ENCODE measurements at places on chromosomes 4 and X.

DNA sequence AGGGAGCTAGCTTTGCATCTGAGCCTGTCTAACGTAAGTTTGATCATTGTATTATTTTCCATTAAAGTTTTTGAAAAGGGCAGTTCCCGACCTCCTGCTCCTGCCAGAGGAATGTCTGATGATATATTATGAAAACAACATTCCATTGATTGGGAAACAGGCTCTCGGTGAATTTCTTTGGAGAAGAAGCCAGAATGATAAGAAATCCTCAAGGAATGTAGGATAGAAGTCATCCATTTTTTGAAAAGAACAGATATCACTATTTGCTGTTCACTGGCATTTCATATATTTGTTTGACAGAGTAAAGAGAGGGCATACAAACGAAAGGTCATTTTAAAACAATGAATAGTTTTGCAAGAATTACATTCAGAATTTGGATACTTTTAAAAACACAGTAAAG lies 781.0 kb upstream of the HTR2C start:
- no peak for DNase-seq

- DNase-seq: no peak
Measured at GRCh38 chr4:25536564-25537320, 118.9 kb upstream of the SLC34A2 start.

GRCh38 chrX:1673337-1673736 lies 58.5 kb downstream of the ASMT start:
- DNase-seq: no peak

- no peak for DNase-seq
Measured at GRCh38 chrX:134883137-134883700, 107.6 kb upstream of the SMIM10 start.

DNA sequence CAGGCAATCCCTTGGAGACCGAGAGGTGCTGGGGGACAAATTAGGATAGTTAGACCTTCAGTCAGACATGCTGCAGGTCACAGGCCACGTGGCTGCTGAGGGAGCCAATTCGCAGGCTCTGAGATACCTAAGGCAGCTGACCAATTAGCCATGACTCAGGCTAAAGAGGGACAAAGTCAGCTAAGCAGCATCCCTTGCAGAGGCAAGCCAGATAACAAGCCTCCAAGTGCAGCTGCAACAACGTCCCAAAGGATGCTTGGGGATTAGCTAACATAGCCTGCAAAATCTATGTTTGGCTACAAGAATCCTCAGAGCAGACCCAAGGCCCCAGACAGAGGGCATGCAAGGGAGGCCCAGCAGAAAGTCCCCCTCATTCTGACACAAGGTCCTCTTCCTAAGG lies 93.5 kb downstream of the SEL1L3 start:
- DNase-seq: no peak

DNA sequence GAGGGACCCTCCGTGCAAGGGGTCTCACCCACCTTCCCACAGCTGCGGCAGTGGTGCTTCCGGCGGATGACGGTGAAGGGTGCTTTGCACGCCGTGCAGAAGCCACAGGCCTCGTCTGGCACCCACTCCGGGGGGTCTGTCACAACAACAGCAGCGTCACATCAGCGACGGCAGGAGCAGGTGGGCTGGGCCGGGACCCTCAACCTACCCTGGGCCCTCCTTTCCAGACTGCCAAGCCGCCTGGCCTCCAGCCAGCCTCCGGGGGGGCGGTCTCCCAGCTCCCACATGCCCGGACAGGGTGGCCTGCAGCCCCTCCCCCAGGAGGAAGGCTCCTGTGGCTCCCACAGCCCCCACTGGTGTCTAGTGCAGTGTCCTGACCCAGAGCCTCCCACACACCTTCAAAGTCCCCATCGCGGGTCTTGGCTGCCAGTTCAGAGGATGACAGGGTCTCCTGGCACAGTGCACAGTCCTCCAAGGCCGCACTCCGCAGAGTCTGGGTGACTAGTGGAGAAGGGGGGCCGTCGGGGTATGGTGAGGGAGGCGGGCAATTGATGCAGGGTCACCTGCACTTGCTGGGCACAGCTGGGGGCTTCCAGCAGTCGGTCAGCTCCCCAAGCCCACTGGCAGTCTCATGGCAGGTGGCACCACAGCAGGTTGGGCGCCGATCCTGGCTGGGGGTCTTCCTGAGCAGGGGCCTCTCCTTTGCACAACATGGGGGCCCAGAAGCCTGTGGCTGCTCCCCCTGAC lies 9.5 kb upstream of the MXD4 start:
- DNase-seq: no peak

GRCh38 chrX:100911731-100912130 lies 17.0 kb downstream of the XKRX start:
- no peak for DNase-seq

DNA sequence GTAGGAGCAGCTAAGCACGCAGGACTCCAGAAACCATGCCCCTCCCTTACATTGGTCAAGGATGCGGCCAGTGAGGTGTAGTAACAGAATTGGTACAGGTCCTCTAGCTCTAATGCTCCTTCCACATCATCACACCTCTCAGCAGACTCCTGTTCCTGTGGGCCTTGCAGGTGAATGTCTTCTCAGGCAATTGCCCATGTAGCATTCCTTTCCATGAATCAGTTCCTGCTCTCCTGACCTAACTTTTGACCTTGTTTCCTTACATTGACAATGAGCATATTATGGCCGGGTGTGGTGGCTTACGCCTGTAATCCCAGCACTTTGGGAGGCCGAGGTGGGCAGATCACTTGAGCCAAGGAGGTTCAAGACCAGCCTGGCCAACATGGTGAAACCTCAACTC lies 31.3 kb downstream of the MAP7D3 start:
- DNase-seq: no peak

DNA sequence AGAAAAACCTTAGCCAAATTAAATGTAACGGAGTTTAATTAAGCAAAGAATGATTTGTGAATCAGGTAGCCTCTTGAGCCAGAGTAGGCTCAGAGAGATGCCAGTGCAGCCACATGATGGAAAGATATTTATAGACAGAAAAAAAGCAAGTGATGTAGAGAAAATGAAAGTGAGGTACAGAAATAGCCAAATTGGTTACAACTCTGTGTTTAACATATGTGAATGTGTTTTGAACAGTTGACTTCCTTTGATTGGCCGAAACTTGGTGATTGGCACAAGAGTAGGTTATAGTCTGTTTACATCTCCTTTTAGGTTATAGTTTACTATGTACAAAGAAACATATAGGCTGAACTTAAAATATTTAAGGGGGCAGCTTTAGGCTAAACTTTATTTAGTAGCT lies 459.9 kb upstream of the BOD1L1 start:
- no peak for DNase-seq

DNA sequence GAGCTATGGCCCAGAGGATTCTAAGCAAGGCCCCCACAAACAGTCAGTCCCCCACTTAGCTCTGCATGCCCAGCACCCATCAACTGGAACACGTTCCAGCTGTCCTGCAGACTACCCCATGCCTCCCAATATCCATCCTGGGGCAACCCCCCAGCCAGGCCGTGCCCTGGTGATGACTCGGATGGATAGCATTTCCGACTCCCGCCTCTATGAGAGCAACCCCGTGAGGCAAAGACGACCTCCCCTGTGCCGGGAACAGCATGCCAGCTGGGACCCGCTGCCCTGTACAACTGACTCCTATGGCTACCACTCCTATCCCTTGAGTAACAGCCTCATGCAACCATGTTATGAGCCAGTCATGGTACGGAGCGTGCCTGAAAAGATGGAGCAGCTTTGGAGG lies 32.0 kb downstream of the LAS1L start:
- no peak for DNase-seq

DNA sequence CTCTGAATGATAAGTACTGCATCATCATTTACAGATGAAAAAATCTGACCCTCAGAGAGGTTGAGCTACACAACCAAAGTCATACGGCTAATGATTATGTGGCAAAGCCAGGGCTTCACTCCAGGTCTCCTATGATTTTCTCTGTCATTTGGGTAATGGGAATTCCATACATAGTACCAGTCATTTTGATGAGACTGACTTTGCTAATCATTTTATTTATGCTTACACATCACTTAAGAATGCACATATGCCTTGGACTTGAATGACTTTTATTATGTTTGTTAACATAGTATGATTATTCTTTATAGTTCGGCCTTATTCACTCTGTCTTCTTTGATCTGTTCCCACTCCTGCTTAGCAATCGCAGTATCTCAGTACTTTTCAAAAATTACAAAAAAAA lies 255.1 kb upstream of the GPRIN3 start:
- DNase-seq: no peak

DNA sequence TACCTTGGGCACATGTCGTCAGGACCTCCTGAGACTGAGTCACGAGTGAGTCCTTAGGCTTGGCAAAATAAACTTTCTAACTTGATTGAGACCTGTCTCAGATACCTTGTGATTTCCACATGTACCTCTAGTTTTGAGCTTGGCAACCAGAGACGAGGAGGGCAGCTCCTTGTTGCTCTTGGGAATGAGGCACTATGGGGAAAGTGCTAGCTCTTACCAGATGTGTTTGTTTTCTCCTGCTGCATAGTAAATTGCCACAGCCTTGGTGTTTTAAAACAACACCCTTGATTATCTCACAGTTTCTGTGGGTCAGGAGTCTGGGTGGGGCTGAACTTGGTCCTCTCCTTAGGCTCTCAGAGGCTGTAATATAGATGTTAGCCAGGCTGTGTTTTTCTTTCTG lies 59.1 kb upstream of the MAML3 start:
- DNase-seq: no peak

GRCh38 chr4:38752941-38753806 lies 29.6 kb downstream of the TLR10 start:
- DNase-seq: no peak

- no peak for DNase-seq
Measured at GRCh38 chr4:181909368-181909767, 333.8 kb upstream of the TENM3 start.

GRCh38 chrX:66176134-66176533 lies 12.1 kb downstream of the HEPH start:
- no peak for DNase-seq

DNA sequence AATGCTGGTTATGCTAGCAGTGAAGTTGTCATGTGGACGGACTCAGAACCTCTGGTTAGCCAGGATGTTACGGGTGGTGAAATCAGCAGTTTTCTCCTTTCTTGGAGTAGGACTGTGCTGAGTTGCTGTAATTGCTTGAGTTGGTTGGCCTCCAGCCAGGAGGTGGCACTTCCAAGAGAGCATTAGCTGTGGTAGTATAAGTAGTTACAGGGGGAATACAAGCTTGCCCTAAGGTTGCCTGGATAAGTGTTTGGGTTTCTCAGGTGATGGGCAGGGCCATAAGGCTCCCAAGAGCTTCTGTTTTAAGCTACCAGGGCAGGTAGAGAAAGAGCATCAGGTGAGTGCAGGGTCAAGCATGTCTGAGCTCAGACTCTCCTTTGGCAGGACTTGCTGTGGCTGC lies 103.0 kb downstream of the ZNF518B start:
- no peak for DNase-seq

- DNase-seq: no peak
Measured at GRCh38 chrX:118225711-118226428, 109.3 kb upstream of the KLHL13 start.

DNA sequence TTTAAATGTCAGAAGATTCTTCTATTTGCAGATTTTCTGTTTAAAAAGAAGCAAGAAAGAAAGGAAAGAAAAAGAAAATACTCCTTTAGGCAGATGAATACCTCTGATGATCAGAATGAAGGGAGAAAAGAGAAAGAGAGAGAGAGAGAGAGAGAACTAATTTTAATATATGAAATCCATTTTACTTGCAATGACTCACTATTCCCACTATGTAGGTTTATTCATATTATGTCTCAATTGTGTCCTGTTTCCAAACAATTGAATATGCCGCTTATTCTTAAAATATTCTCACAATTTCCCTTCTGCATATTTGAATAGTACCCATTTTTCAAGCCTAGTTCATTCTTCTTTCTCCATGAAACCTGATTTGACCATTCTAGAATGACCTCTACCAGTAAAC lies 11.7 kb downstream of the MEPE start:
- DNase-seq: no peak

GRCh38 chrX:140918398-140919038 lies 83.9 kb upstream of the SPANXB1 start:
- no peak for DNase-seq

GRCh38 chrX:114047558-114047957 lies 536.3 kb upstream of the HTR2C start:
- DNase-seq: no peak

DNA sequence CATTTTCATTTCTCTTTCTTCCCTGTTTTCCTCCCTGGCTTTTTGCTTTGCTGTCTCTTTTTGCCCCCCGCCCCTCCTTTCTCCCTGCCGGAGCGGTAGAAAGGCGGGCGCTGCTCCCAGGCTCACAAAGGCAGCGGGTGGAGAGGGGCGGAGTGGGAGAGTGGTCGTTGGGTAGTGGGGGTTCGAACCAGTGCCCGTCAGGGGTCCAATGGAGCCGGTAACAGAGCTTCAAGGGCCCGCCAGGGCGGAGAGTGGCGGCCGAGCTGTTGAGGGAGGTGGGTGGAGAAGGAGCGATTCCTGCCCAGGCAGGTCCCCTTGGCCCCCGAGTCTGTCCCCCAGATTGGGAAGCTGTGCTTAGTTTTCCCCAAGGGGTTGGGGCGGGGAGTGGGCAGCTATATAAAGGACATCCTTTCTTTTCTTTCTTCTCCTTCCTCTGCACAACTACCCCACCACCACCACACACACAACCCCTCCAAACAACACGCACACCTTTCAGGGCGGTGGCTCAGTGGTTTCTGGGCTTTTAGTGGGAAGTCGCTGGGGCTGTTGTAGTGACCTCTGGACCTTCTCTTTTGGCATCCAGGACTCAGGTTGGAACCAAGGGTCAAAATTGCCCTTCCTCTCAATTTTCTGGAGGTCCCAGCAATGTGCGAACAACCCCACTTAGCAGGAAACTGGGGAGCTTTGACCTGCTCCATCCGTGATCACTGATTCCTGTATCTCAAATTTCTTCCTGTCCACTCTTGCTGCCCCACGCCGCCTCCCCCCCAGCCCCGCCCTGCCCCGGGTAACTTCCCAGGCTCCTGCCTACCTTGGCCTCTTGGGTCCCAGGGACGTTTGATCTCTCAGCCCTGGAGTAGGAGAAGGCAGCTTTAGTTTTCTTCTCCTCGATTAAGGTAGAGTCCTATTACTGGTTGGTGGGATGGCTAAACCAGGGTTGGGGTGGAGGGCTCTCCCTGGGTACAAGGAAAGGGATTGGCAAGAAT lies 1.9 kb downstream of the EFNB1 start:
- no peak for DNase-seq

GRCh38 chr4:41465146-41465761 lies 72.7 kb upstream of the LIMCH1 start:
- no peak for DNase-seq

- DNase-seq: no peak
Measured at GRCh38 chrX:97790850-97791249, 907.1 kb downstream of the RPA4 start.

- no peak for DNase-seq
Measured at GRCh38 chr4:17280261-17281018, 231.4 kb downstream of the QDPR start.

- DNase-seq: no peak
Measured at GRCh38 chr4:61277785-61278760, 77.9 kb downstream of the ADGRL3 start.

DNA sequence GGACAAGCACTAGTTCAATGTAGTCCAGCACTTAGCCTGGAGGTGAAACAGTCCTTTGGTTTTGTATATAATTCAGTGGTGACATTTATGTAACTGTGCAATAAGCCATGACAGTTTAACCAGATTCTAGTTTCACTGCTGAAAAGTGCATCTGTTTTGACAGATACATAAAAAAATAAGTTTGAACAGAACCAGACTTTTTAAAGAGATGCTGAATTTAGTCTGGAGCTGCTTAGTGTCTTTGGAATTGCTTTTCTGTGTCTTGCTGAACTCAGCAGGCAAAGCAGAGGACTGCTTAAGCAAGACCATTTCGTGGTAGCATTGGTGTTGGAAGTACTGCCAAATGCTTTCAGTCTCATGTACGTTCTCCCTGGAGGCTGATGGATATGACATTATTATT lies 393.5 kb downstream of the MAPK10 start:
- DNase-seq: no peak
